CD8-positive, alpha-beta memory T cell (primary cell): ENCODE measurements at places on chromosomes 16 and 17.
A peak's percentile ranks its signal among the peaks of the same experiment; 100 is the strongest.

DNA sequence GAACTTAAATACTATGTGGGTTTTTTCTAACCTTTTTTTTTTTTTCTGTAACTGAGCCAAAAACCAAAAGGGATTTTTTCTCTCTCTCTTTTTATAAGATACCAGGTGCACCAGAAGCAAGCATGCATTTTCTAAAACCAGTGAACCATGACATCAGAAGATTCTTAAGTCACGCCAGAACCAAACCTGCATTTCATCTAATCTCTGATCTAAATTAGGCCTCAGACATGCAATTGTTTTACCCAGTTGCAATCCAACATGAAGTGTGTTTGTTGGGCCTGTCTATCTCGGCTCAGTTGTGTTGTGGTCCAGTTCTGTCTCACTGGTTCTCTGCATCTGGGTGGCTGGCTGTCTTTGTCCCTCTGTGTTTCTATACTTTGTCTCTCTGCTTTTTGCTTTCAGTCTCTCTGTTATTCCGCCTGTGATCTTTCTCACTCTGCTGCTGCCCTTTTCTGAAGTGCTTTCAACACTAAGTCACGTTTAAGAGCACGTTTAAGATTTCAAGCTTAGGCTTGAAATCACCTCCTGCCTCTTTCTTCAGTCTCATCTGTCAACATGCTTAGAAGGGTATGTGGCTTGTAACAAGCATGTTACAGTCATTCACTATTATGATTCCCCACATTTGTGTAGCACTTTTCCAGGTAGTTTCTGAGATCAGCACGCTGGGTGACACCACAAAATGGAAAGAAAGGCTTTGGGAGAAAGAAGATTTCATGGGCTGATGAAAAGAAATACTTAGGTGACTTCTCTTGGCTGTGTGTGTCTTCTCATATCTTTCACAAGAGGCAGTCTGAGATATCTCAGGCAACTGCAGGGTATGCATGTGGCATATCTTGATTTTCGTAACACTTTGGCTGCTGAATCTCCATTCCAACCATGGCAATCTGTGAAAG, 488.9 kb downstream of the SHISA9 start:
- no peak overlapping the region for H3K27ac ChIP-seq
- DNase-seq, result no peak
- H3K4me1 ChIP-seq, result no peaks in the 10 kb centered on the region
- no peaks in the 10 kb centered on the region for H3K27me3 ChIP-seq
- no peak overlapping the region for H3K4me3 ChIP-seq

- H3K36me3 ChIP-seq, result no peaks in the 10 kb centered on the region
- no peak overlapping the region for H3K4me3 ChIP-seq
- no peak overlapping the region for H3K27ac ChIP-seq
- no peaks in the 10 kb centered on the region for H3K27me3 ChIP-seq
- no peak for DNase-seq
- H3K4me1 ChIP-seq, result no peaks in the 10 kb centered on the region
Measured at GRCh38 chr16:47064775-47065174, 79.0 kb downstream of the NETO2 start.

DNA sequence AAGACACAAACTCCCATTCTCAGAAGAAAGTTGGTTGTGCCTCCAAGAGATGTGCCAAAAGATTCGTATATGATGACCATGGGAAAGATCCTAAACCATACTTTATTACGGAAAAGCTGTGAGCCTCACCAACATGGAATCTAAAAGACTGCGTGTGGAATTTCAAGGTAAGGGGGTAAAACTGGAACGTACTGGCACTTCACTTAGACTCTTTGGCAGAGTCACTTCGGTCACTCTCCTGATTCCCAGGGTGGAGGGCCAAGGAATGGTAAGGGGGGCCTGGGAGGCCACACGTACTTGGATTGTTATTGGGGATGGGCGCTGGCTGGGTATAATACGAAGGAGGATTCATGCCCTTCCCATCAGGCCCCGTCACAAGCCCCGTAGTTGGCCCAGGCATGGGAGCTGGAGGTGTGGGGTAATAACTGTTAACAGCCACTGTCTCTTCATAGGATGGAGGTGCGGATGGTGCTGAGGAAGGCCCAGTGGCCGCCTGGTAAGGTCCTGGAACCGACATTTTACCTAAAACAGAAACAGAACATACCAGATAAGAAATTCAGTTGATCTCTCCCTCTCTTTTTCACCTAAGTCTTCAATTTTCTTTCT, 30.4 kb downstream of the LITAF start:
- peaks cover 64% of the 10 kb centered on the region for H3K4me1 ChIP-seq
- no peak overlapping the region for H3K27ac ChIP-seq
- peak overlapping the region; percentile 2 for H3K4me3 ChIP-seq
- no peaks in the 10 kb centered on the region for H3K27me3 ChIP-seq
- no peak for DNase-seq

GRCh38 chr16:74909665-74910064, 75.3 kb downstream of the WDR59 start:
- no peaks in the 10 kb centered on the region for H3K27me3 ChIP-seq
- no peaks in the 10 kb centered on the region for H3K4me1 ChIP-seq
- DNase-seq, result no peak
- H3K27ac ChIP-seq, result no peak overlapping the region
- no peak overlapping the region for H3K4me3 ChIP-seq

DNA sequence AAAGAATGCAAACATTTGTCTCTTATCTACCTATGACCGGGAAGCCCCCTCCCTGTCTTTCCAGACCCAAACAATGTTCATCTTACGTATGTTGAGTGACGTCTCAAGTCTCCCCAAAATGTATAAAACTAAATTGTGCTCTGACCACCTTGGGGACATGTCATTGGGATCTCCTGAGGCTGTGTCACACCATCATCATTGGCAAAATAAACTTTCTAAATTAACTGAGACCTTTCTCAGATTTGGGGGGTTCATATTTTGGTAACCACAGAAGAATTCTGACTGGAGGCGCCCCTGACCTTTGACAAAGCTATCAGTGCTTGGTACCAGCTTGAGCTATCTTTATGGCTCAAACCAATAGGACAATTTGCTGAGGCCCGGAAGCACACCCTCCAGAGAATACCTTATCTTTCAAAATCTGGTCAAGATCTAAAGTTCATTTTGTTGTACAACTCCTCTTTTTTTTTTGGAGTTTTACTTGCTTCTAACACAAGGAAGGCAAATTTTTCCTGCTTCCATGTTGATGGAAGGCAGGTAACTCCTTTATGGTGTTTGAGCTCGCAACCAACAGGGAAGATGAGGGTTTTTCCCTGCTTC, 2.5 kb upstream of the LDHD start:
- H3K4me1 ChIP-seq, result no peaks in the 10 kb centered on the region
- H3K36me3 ChIP-seq, result no peaks in the 10 kb centered on the region
- no peak overlapping the region for H3K27ac ChIP-seq
- H3K27me3 ChIP-seq, result no peaks in the 10 kb centered on the region
- DNase-seq, result no peak

GRCh38 chr16:67847064-67847861, at the start of gene CENPT:
TSS of gene CENPT (minus strand) at chr16:67847693. CDS start at chr16:67833859, 13,834 bp downstream.
- peak within 1 kb of the TSS; percentile 92 for H3K4me3 ChIP-seq
- DNase-seq, result no peak
- no peaks in the 10 kb centered on the region for H3K36me3 ChIP-seq
- no peaks in the 10 kb centered on the region for H3K27me3 ChIP-seq
- peak within 1 kb of the TSS; percentile 82 for H3K27ac ChIP-seq
- H3K4me1 ChIP-seq, result peaks cover 52% of the 10 kb centered on the region

DNA sequence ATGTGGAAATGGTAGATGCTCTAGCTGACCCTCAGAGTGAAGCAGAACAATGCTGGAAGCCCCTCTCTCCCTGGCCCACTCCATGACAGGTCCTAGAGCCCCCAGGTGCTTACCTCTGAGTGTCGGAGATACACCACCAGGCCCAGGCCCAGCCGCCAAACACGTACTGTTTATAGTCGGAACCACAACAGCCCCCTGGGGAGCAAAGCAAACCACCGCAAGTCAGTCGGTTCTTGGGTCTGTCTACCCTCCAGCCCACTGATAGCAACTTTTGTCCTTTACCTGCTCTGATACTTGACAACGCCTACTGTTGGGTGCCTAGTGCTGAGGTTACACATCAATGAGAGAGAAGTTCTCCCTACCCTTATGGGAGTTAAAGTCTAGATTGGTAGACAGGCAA, 8.7 kb downstream of the FLOT2 start:
- H3K4me1 ChIP-seq, result peaks cover 38% of the 10 kb centered on the region
- H3K27ac ChIP-seq, result no peak overlapping the region
- no peaks in the 10 kb centered on the region for H3K27me3 ChIP-seq
- no peak for DNase-seq
- peaks cover 35% of the 10 kb centered on the region for H3K36me3 ChIP-seq

DNA sequence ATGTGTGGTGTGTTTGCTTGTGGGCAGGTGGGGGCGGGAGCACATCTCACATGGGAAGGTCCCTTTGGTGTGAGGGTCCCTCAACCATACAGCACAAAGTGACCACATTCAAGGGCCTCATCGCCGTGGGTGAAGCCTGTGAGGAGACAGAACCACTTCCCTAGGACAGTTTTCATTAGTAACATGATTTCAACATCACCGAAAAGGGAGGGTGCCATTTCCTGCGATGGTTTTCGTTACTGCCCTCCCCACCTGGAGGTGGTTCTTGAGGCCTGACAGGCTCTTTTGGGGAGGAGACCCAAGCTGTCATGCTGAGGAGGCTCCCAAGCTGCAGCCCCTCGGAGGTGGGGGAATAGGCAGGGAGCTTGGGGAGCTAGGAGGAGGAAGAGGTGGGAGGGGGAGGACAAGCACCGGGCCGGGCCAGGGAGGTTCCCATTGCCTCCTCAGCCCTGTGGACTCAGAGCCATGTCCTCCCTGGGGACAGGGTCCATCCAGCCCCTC, 9.5 kb downstream of the CD300LB start:
- no peaks in the 10 kb centered on the region for H3K36me3 ChIP-seq
- no peaks in the 10 kb centered on the region for H3K4me1 ChIP-seq
- no peak overlapping the region for H3K27ac ChIP-seq
- peaks cover 4% of the 10 kb centered on the region for H3K27me3 ChIP-seq

- peaks cover 18% of the 10 kb centered on the region for H3K4me1 ChIP-seq
- no peaks in the 10 kb centered on the region for H3K36me3 ChIP-seq
- DNase-seq, result no peak
- no peaks in the 10 kb centered on the region for H3K27me3 ChIP-seq
- no peak overlapping the region for H3K4me3 ChIP-seq
- H3K27ac ChIP-seq, result no peak overlapping the region
Measured at GRCh38 chr17:2948721-2949468, 114.5 kb downstream of the OR1D5 start.

- DNase-seq, result no peak
- H3K27ac ChIP-seq, result no peak overlapping the region
- no peak overlapping the region for H3K4me3 ChIP-seq
- H3K4me1 ChIP-seq, result no peaks in the 10 kb centered on the region
Measured at GRCh38 chr16:29230671-29231096, 175.8 kb downstream of the NPIPB11 start.

DNA sequence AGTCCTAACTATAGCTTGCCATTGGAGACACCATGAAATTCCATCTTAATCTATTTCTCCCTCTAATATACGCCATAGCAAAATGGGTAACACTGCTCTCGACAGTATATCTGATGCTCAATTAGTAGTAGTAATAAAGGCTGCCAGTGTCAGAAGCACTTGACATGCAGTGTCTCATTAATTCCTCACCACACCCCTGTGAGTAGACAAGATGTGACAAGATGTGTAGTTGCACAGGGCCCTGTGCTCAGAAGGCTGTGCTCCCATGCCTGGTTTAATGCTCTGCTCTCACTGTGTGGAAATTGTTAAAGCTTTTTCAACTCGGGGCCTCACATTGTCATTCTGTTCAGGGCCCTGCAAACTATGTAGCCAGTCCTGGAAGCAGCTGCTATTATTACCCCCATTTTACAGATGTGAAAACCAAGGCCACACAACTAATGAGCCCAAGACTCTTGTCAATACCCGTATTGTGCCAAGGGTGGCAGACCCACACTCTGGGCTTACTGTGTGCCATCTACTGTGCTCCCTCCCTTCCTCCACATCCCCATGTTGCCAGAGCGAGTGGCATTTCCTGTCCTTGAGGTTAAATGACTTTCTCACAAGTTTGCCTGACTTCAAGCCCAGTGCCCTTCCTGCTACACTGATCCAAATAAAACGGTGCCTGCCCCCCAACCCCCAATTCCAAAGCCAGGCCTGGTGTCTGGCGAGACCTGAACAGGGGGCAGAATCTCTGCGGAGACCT, 287.3 kb upstream of the CCL2 start:
- no peaks in the 10 kb centered on the region for H3K36me3 ChIP-seq
- no peak overlapping the region for H3K4me3 ChIP-seq
- H3K4me1 ChIP-seq, result peaks cover 30% of the 10 kb centered on the region
- no peak for DNase-seq
- H3K27me3 ChIP-seq, result no peaks in the 10 kb centered on the region
- no peak overlapping the region for H3K27ac ChIP-seq

GRCh38 chr16:68257906-68258800, 6.2 kb upstream of the SLC7A6 start:
- peaks cover 5% of the 10 kb centered on the region for H3K36me3 ChIP-seq
- no peaks in the 10 kb centered on the region for H3K27me3 ChIP-seq
- H3K4me3 ChIP-seq, result no peak overlapping the region
- H3K4me1 ChIP-seq, result peaks cover 7% of the 10 kb centered on the region

DNA sequence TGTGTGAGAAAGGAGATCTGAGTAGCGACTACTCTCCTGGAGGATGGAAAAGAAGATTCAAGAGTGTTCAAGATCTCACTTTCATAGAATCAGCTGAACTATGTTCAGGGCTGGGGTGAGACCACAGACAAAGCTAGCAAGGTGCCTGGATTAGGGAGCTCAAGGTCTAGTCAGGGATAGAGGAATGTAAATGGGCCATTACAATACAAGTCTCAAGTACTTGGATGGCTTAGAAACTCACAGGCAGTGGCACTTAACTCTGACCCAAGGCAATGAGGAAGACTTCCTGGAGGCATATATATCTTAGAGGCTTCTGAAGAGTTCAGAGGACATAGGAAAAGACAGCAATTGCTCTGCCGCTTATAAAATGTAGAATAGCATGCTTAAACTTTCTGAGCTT, 184.9 kb upstream of the CDH11 start:
- no peaks in the 10 kb centered on the region for H3K36me3 ChIP-seq
- no peaks in the 10 kb centered on the region for H3K4me1 ChIP-seq
- H3K27ac ChIP-seq, result no peak overlapping the region
- H3K4me3 ChIP-seq, result no peak overlapping the region
- no peaks in the 10 kb centered on the region for H3K27me3 ChIP-seq
- DNase-seq, result no peak
